ENCODE measurements at places on chromosomes 6 and 20.

DNA sequence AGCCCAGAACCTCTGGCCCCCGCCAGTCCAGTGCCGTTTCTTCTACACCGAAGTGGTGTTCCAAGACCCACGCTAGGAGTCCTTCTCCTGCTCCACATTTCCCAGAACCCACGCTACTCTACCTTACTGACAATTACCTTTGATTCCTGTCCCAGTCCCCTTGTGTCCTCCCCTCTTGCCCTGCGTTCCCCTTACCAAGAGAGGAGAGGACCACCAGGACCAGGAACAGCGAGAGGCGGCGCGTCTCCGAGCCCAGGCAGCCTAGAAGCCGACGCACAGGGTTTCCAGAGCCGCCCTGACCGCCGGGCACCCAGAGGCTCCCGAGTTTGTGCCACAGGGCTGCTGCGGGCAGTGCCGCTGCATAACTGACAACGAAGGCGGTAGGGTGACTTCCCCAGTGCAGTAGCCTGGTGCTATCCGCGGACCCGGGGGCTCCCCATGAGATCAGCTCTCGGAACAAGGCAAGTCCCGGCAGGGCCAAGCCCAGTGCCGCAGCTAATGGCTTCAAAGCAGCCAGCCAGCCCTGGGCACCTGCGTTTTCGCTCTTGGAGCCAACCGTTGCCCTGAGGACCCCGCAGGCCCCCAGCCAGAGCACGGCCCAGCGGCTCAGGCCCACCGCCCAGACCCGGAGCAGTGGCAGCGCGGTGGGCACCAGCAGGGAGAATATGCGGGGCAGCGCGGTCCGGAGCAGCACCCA is 512 bp downstream of the TAP1 start:
- peak; percentile 33 for DNase-seq

- DNase-seq = no peak
These were observed 438.4 kb upstream of the FLRT3 start for GRCh38 chr20:14775778-14776177.

GRCh38 chr6:33613146-33613794 is 7.9 kb upstream of the ITPR3 start:
- DNase-seq = no peak

- no peak for DNase-seq
These were observed 2.1 kb downstream of the MAP3K7 start for GRCh38 chr6:90584636-90585255.

DNA sequence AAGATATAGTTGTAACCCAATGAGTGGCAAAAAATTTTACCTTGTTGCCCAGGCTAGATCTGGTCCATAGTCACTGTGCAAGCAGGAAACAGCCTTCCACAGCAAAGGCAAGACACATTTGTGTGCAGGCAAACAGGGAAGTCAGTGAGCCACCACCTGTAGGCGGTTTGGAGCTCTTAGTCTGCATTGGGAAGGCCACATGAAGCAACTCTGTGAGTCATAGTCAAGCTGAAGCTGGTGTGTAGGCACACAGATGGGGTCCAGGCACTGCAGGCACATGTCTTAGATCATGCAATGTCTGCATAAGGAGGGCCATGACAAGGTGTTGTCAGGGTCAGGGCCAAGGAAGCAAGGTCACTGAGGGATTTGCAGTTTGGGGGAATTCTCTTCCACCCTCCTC is 543.2 kb upstream of the EPHA7 start:
- no peak for DNase-seq

GRCh38 chr20:44083220-44083933 is 103.6 kb downstream of the JPH2 start:
- DNase-seq = no peak

- DNase-seq = no peak
These were observed 299.3 kb upstream of the ECI2 start for GRCh38 chr6:4434655-4435054.

DNA sequence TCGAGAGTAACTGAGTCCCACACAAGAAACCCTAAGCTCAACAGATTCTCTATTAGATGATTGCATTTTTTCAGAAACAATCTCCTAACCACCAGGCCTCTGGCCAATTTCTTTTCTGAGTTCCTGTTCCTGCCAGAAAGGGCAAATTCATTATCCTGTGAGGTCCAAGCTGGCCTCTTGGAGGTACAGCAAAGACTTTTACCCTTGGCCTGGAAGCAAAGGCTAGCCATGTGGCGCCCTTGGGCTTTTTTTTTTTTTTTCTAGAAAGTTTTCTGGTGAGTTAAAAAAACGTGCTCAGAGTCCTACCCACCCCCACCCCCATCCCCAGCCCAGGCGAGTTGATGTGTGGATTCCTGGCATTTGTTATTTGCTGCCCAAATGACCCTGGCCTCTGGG is 59.0 kb upstream of the EEF1A1 start:
- DNase-seq = no peak

- no peak for DNase-seq
These were observed 139.1 kb downstream of the CDH4 start for GRCh38 chr20:61391185-61391584.

DNA sequence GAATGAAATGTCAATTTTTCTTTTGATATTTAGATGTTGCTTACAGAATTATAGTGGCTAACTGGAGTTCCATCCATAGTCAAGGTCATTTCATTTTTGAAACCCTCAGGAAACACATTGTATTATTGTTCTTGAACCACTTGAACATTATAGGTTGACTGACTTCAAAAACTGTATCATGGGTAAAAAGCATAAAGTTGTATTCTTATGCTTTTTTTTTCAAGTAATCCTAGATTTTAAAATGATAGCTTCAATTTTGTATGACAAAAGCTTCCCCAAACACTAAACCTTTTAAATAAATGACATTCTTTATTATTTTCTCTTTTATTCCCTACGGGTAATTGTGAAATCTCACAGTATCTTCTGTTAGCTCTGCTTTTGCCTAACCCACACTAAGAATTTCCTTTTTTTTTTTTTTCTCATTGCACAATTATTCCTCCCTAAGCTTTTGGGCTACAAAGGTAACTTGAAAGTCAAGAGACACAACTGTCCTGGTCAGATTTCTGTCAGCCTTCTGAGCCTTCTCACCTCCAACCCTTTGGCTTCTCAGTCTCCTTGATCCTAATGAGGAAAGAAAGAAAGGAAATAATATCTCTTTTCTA is 36.9 kb upstream of the LAMA4 start:
- DNase-seq = no peak

GRCh38 chr6:43939281-43940070 is 169.5 kb downstream of the VEGFA start:
- DNase-seq = no peak

DNA sequence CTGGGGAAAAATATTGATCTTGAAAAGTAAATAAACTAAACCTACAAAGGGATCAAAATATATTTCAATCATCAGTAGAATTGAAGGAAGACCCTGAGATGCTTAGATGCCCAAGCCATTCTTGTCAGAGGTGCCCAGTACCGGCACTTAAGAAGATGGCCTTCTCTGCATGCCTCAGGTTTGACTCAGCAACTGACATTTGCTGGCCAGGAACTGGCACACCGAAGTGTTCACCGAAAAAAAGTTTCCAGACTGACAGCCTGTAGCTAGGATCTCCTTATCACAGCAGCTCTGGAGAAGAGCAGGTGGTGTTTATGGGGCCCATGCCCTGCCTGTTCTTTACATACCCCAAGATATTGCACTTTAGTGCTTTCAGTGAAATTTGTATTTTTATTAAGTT is 203.2 kb downstream of the MOXD1 start:
- DNase-seq = no peak

DNA sequence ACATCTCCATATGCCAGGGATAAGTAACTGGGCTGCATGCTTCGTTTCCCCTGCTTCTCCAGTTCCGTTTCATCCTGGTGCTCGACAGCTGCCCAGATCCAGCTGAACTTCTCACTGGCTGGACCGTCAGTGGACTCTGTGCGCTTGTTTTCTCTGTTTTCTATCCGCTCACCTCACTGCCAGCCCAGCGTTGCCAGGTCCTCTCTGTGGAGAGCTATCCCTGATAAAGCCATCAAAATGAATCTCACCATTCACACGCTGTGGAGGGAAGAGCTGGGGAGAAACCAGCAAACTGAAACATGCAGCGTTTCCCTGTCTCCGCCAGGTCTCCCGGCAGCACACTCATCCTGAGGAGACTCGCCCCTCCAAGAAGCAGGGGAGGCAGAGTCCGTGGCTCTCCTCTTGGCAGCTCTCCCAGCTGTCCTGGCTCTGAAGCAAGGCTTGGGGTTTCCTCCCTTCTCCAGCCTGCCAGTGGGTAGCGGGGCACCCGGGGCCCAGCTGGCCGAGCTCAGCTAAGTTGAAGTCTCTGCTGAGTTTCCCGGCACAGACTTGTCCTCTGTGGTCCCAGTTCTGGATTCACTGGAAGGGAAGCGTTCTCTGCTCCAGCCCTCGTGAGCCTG is 160.9 kb downstream of the DTNBP1 start:
- DNase-seq = no peak

GRCh38 chr6:65545920-65546319 is 161.1 kb downstream of the EYS start:
- no peak for DNase-seq

GRCh38 chr6:13453771-13454251 is 33.6 kb downstream of the GFOD1 start:
- DNase-seq = no peak

GRCh38 chr6:116633685-116634084 is 17.4 kb downstream of the RSPH4A start:
- no peak for DNase-seq

GRCh38 chr6:157432892-157433265 is 51.9 kb downstream of the ZDHHC14 start:
- no peak for DNase-seq

DNA sequence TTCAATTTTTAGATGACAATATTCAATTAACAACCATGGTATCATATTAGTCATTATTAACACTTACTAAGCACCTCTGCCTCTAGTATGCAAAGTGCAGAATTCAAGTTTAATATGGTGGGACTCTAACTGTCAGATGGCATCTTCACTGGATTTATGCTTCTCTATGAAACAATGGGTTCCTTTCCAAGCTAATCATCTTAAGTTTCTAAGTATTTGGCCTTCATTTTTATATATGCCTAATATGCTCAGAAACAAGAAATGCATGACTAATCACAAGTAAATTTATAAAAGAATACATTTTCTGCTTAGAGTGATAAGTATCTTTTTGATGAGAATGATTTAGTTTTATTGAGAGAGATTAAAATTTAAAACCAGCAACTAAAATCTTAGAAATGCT is 144.7 kb downstream of the HIVEP2 start:
- no peak for DNase-seq

- DNase-seq = no peak
These were observed 41.2 kb downstream of the LRFN2 start for GRCh38 chr6:40545954-40546353.

- DNase-seq = no peak
These were observed 15.6 kb downstream of the NSFL1C start for GRCh38 chr20:1450926-1451491.

DNA sequence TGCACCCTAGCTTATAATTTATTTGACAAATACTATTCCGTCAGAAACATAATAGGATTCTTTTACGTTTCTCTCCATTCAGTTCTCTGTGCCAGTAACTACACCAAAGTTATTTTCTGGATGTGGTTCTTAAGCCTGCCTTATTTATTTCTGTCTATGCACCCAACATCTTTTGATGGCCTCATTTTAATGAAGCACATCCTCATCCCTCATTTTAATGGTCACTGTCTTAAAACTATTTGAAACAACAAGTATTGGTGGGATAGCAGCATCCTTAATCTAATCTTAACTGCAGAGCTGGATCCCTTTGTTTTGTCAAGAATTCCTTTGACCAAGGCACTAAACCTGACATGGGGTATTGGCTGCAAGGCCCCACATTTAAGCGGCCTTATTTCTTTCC is 11.0 kb downstream of the FAM135A start:
- DNase-seq = no peak

- no peak for DNase-seq
These were observed 49.6 kb downstream of the CDK5RAP1 start for GRCh38 chr20:33351696-33352095.

GRCh38 chr6:33621711-33622388 is 728 bp downstream of the ITPR3 start:
- DNase-seq = no peak

DNA sequence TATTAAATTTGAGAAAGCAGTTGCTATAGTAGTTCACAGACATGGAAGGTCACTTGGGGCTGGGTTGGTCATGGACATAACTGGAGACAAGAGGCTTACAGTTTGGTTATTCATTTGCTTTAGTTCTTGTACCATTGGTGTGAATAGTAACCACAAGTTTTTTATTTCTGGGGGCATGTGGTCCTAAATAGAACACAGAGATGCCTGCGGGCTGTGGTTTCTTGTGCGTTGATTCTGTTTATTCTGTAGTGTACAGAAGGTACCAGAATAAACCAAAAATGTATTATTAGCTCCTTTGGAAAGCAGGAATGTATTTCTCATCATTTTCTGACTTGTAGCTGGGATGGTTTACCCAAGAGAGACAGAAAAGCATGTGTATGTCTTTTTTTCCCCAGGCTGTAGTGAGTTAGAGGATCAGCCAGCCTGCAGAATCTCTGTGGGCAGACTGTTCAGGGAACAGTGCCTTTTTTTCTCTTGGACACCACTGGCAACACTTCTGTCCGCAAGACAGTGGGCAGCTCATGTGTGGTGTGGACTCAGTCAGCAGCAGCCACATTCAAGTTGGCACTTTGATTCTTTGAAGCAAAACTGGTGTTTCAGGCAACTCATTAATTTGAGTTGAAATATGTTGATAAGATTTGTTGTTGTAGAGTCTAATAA is 122.1 kb downstream of the LRRC1 start:
- no peak for DNase-seq

GRCh38 chr6:133889557-133890403 is 867 bp downstream of the TCF21 start:
- no peak for DNase-seq

DNA sequence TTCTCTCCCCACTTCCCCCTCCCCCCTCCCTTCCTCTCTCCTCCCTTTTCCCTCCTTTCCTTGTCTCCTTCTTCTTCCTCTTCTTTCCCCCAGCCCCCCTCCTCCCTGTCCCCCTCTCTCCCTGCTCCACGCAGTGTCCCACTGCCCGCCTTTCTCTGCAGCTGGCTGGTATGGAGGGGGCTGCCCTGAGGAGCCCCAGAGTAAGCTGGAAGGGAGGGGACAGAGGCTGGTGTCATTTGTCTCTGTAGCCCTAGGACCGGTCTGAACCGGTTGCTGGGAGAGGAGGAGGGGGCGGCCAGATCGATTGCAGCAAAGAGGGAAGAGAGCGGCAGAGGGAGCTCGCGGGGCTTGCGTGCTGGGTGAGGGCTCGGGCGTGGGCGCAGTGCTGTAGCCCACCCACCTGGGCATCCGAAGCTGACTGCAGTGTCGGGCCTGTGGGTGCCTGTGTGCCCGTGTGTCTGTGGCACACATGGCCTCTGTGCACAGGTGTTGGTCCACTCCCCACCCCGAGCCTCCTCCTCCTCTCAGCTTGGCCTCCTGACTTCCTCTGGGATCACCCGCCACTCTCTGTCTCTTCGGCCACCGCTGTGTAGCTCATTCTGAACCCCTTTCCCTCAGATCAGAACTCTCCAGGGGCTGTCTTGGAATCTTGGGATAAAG is 50.6 kb downstream of the SRC start:
- no peak for DNase-seq

GRCh38 chr20:4130404-4131189 is 115.2 kb upstream of the RNF24 start:
- no peak for DNase-seq

- no peak for DNase-seq
These were observed 108.6 kb upstream of the DUSP22 start for GRCh38 chr6:183668-184067.

Measured in stimulated activated CD8-positive, alpha-beta memory T cell treated with anti-CD3 and anti-CD28 coated beads, Interleukin-7, amount 100 ng/mL, for 1 hour (primary cell).